ENCODE measurements at places on chromosomes 6 and 20.

GRCh38 chr20:58053391-58054055 lies 174.9 kb downstream of the ANKRD60 start:
- no peak for DNase-seq

DNA sequence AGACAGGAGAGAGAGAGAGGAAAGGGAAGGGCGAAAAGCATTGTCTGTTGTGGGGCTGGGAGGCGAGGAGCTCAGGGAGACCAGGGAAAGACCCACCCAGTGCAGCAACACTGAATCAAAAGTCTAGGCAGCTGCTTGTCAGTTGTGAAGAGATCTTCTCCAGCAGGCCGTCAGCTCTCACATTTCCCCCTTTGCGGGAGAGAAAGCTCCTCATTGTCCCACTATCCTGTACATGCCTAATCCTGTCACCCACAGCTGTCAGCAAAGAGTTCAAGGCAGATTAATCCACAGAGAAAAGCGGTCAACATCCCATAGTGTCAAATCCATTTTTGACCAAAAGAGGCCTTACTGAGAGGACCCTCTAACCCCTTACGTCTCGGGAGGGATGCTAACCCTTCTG lies 27.3 kb downstream of the RNF182 start:
- no peak for DNase-seq

DNA sequence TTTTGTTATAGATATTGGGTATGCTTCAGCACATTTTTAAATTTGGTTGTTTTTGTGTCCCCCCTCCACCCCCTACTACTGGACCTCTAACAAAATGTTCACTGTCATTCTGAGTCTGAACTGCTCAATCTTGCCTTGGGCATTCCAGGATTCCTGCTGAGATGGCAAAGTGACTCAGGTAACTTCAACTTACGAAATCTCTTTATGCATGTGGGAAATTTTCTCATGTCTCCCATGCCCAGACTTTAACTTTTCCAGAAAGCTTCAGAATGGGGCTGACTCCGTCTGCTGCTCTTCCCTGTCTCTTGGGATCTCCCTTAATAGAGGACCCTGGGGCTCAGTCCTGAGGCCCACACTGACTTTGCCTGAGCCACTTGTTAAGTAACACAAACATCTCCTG lies 14.0 kb downstream of the CYP39A1 start:
- DNase-seq: no peak

GRCh38 chr6:20400456-20401204 lies 1.0 kb upstream of the E2F3 start:
- peak; percentile 20 for DNase-seq

- no peak for DNase-seq
These were observed 184.3 kb downstream of the THBS2 start for GRCh38 chr6:169069356-169069755.

Data from urothelium cell line (cell line).